ENCODE measurements at places on chromosomes 1 and 21.
A peak's percentile ranks its signal among the peaks of the same experiment; 100 is the strongest.

GRCh38 chr1:19524791-19525190, 39.5 kb upstream of the CAPZB start:
- no peak for DNase-seq

GRCh38 chr21:31548688-31549087, 110.8 kb upstream of the SOD1 start:
- DNase-seq: no peak

- DNase-seq: peak; percentile 26
Observed at GRCh38 chr1:228004331-228004855, 2.4 kb upstream of the WNT3A start.

- DNase-seq: no peak
Observed at GRCh38 chr1:190258003-190258402, 219.7 kb downstream of the BRINP3 start.

- DNase-seq: no peak
Observed at GRCh38 chr1:4660917-4661594, 6.6 kb downstream of the AJAP1 start.

DNA sequence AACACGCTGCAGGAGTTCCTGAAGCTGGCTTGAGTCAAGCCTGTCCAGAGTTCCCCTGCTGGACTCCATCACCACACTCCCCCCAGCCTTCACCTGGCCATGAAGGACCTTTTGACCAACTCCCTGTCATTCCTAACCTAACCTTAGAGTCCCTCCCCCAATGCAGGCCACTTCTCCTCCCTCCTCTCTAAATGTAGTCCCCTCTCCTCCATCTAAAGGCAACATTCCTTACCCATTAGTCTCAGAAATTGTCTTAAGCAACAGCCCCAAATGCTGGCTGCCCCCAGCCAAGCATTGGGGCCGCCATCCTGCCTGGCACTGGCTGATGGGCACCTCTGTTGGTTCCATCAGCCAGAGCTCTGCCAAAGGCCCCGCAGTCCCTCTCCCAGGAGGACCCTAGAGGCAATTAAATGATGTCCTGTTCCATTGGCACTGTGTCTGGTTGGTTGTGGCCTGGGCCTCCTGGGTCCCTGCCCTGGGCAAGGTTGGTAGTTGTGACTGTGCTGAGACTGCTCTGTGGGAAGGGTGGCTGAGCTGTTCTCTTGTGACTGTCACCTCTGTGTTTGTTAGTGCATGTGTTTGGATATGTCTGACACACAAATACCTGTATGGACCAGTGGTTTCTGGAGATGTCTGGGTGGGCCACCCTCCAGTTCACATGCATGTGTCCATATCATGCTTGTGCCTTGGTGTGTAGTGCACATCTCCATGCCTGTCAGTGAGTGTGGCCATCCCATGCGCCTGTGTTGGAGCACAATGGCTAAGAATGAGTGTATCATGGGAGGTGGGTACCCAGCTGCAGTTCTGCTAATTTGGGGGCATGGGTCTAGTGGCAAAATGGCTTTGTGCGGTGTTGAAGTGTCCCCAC, 1.4 kb downstream of the SH3BGRL3 start:
- no peak for DNase-seq

- DNase-seq: no peak
Observed at GRCh38 chr1:175269151-175269550, 76.6 kb upstream of the KIAA0040 start.

DNA sequence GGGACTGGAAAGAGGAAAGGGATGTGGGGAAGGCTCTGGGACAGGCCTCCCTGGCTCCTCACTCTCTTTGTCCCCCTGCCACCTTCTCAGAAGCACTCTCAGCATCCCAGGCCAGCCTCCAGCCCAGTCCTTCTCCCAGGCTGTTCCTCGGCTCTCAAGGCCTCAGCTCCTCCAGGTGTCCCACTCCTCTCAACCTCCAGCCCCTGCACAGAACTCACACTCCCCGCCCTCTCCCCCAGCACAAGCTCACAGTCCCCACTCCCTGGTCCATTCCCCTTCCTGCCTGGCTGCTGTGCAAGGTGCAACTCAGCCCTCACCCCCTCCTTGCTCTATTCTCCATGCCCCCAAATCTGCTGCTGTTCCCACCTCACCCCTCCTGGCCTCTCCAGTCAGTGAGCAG, 185.0 kb downstream of the HIVEP3 start:
- DNase-seq: no peak

DNA sequence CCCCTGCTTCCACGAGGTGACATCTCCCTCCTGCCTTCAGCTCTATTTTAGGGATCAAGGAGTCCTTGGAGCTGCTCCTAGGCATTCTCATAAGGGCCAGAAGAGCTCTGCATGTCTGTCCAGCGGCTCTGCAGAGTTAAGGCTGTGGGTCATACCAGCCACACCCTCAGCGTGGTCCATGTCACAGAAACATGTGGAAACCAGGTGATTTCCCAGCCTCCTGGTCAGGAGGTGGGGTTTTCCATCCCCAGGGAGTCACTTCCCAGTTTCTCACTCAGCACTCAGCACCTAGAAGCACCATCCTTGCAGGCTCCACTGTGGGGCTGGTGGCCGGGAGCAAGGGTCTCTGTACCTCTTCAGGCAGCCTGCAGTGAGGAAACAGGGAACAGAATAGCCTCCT, 1.4 kb upstream of the TNFRSF1B start:
- no peak for DNase-seq

- no peak for DNase-seq
Observed at GRCh38 chr21:31682620-31683019, 23.1 kb downstream of the SOD1 start.

- DNase-seq: no peak
Observed at GRCh38 chr1:222820171-222820712, 5.4 kb downstream of the DISP1 start.

DNA sequence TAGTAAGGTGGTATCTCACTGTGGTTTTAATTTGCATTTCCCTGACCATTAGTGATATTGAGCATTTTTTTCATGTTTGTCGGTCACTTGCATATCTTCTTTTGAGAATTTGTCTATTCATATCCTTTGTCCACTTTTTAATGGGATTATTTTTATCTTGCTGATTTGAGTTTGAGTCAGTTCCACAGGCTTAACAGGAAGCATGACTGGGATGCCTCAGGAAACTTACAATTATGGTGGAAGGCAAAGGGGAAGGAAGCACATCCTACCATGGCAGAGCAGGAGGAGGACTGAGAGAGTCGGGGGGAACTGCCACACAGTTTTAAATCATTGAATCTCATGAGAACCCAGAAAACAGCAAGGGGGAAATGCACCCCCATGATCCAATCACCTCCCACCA, 51.1 kb downstream of the ODF2L start:
- DNase-seq: no peak

DNA sequence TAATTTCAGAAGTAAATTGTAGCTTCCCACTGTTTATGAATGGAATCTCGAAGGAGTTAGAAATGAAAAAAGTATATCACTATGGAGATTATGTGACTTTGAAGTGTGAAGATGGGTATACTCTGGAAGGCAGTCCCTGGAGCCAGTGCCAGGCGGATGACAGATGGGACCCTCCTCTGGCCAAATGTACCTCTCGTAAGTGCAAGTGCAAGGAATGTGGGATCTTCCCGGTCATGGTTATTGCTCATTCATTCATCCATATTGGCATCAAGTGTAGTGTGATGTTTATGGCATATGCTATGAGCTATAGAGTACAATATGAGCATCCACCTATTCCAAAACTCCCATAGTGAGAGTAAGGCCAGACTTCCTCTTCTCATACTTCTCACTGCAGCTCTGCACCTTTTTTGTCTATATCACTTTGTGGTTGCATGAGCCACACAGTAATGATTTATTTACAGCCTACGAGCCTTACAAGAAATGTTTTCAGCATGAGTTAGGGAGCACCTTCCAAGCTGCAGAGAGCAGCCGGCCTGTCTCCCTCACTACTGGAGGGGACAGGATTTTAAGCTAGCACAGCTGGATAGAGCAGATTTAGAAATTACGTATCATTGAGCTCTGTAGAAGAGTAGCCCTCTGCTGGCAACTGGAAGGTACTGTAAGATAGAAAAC, 24.9 kb upstream of the CR1L start:
- DNase-seq: peak; percentile 46

GRCh38 chr1:175845338-175845737, 101.9 kb upstream of the TNR start:
- no peak for DNase-seq

DNA sequence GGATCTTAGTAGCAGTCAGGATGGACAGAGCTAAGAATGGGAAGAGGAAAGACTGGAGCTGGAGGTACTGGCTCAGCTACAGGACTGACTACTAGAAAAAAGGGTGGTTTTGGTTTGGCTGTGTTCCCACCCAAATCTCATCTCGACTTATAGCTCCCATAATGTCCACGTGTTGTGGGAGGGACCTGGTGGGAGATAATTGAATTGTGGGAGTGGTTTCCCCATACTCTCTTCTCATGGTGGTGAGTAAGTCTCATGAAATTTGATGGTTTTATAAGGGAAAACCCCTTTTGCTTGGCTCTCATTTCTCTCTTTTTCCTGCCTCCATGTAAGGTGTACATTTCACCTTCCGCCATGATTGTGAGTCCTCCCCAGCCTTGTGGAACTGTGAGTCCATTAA, 466.5 kb upstream of the DEPDC1 start:
- DNase-seq: no peak

GRCh38 chr1:162230096-162230495, 146.6 kb downstream of the SPATA46 start:
- no peak for DNase-seq

DNA sequence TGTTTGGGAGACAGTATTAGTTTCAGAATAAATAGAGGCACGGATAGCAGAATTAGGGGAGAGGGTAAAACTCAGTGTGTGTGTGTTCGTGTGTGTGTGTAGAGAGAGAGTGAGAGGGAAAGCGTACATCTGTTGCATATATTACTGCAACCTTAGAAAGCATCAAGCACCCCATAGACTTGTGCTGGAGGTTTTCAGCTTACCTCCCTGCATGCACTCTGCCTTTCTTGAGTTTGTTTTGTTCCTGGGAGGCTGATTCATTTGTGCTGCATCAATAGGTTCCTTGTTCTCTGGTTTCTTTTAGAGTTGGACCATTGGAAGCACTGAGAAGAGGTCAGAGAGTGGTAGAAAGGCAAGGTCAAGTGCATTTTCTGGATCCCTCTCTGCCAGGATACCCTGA, 104.4 kb upstream of the KCNK1 start:
- no peak for DNase-seq

- DNase-seq: no peak
Observed at GRCh38 chr1:50262436-50262835, 153.7 kb downstream of the ELAVL4 start.

DNA sequence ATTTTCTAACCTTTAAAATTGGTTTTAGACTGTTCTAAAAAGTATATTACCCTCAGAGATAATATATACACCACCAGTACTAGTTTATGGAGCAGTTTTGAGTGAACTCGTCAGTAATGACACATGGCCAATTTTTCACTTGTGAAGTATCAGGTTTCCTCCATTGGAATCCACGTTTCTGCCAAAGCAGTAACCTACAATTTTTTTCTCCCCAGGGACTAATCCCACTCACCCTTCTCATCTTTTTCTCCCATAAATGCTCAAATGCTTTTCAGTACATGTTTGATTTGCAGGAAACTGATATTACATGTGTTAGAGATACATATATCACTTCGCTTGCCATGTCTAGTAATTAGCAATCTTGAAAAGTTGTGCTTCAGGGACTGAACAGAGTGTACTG, 94.1 kb downstream of the COL24A1 start:
- DNase-seq: no peak

DNA sequence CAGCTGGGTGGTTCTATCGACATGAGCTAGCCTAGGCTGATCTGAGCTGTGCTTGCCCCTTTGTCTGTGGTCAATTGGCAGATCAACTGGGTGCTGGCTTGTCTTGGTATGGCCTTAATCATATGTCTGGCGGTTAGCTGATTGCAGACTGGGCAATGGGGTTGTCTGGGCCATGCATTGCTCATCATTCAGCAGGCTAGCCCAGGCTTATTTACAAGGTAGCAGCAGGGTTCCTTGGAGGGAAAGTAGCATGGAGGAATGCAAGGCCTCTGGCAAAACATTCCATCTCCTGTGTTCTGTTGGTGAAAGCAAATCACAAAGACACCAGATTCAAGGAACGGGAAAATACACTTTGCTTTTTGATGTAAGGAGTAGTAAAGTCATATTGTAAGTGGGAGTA, 84.0 kb upstream of the IVNS1ABP start:
- DNase-seq: no peak

GRCh38 chr21:31623664-31624063, 35.8 kb upstream of the SOD1 start:
- no peak for DNase-seq

DNA sequence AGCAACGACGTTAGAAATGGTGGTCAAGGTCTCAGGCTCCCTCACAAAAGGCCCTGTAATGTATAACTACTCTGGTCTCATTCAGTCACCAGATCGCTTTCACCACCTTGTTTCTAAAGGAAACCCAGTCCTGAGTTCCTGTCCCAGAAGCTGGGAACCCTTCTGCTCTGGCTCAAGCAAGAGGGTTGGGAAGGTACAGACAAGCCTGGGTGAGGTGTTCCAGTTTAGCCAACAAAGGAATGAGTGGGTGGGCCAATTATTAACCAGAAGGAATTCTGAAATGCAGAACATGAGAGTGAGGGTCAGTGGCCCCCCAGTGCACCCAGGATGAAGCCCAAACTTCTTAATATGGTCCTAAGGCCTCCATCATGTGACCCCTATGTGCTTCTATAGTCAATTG, 17.5 kb downstream of the TRABD2B start:
- DNase-seq: no peak
